ENCODE measurements at places on chromosomes 1 and 21.
A peak's percentile ranks its signal among the peaks of the same experiment; 100 is the strongest.

- DNase-seq, result peak; percentile 4
These were observed 381.5 kb downstream of the OMA1 start for GRCh38 chr1:58165073-58165472.

DNA sequence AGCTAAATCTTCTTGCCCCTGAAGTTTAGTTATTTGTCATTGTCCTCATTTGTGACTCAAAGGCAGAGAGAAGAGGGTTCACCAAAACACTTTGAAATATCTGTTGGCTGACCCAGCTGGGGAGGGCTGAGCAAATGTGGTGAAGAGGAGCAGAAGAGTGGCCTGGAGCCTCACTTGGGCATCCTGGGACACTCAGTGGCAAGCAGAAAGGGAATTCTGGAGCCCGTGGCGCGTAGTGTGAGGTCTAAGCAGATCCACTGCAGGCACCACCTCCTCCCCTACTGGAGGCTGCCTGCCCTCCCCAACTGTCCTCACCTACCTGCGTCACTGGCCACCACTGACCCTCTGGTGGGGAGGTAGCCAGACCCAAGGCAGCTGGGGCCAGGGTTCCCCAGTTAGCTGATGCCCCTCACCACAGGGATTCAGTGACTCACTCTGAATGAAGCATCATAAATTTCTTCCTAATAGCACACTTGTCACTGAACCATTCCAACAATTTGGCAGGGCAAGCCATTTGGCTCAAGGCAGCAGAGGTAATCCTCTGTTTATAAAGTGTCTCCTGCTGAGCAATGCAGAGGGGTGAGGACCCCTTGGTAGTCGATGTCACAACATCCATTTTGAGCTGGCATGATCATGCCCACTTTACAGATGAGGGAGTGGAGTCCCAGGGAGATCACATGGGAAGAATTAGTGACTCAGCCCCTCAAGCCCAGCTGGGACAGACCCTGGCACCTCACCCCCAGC lies 80.3 kb downstream of the NENF start:
- DNase-seq, result no peak

GRCh38 chr1:67941746-67942145 lies 108.5 kb upstream of the GNG12 start:
- no peak for DNase-seq

DNA sequence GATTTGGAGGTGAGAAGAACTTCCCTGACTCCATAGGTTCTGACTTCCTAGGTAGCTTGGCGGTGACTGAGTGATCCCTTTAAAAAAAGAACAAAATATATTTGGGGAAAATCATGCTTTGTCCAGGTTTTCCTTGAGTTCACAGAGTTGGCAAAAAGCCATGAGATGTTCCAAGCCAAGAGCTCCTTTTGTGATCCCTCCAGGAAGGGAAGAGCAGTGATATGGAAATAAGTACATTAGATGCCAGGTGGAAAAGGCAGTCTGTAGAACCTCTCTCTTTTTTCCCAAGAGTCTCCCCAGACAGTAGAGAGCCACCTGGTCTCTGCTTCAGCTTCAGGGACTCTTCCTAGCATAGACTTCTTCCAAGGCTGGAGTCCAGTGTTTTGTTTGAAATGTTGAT lies 10.2 kb downstream of the TLCD4 start:
- no peak for DNase-seq

GRCh38 chr1:198623752-198624647 lies 14.8 kb upstream of the PTPRC start:
- no peak for DNase-seq

DNA sequence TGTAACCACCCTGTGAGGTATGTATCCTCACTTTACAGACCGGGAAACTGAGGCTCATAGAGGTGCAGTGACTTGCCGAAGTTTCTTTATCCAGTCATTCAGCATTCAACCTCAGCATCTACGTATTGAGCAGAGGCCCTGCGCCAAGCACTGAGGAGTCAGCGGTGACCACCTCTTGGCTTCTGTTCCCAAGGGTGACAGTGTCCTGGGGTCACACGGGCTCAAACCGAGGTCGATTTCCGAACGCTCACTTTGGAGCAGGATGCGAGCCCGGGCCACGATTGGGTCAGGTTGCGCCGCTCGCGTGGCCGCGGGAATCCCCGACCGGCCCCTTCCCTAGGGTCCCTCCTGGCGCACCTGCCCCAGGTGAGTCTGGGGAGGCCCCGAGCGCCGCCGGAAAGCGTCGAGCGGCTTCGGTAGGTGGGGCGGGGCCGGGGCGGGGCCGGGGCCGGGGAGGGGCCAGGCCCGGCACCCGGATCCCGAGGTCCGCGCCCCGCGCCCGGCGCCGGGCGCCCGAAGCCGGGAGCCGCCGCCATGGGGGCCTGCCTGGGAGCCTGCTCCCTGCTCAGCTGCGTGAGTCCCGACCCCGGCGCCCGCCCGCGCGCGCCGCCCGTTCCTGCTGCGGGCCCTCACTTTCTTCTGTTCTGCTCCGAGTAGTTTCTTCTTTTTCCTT lies at the start of gene SERINC2:
TSS of gene SERINC2 (plus strand) at position 482 of the 673 bp plus-strand sequence. CDS start at position 535, 53 bp downstream.
- DNase-seq, result peak; percentile 48

DNA sequence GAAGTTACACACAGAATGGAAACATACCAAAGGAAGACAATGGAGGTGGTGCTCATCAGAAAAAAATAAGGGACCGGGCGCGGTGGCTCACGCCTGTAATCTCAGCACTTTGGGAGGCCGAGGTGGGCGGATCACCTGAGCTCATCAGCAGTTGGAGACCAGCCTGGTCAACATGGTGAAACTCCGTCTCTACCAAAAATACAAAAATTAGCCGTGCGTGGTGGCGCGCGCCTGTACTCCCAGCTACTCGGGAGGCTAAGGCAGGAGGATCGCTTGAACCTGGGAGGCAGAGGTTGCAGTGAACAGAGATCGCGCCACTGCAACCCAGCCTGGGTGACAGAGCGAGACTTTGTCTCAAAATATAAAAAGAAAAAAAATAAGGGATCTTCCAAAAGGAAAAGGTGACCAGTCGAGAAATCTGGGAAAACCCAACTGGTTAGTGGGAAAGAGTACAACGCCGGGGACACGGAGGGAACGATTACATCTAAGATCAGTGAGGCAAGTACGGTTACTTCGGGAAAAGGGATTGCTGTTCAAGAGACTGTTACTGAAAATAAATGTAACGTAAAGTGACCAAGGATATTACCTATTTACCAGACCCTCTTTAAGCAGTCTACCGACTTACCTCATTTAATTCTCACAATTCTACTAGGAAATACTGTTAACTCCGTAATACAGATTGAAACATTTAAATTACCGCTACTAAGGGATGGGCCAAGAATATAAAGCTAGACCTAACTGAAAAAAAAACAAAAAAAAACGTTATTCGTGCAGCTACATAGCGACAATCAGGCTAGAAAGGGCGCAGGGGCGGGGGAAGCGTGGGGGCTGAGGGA lies 822 bp downstream of the CCT3 start:
- DNase-seq, result peak; percentile 48

DNA sequence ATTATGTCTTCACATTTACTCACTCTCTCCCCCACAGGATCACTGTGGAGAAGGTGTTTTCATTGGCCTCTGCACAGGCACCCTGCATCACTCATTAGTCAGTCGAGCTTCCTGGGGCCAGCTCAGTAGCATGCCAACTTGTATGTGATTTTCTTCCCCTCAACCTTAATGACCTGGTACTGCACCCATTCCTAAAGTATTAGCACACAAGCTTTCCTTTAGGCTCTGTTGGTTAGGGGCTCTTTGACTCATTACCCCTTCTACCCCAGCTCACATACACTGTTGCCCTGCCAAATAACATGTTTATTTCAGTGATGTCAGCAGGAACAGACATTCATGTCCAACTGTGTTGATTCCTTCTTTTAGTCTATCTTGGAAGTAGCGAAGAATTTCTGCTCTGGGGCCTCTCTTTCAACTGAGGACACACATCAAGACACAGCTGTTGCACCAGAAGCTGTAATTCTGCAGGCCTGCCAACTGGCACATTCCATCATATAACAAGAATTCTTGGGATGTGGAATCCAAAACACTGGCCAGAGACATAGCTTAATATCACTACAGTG lies 603.5 kb upstream of the ADAMTS5 start:
- no peak for DNase-seq

DNA sequence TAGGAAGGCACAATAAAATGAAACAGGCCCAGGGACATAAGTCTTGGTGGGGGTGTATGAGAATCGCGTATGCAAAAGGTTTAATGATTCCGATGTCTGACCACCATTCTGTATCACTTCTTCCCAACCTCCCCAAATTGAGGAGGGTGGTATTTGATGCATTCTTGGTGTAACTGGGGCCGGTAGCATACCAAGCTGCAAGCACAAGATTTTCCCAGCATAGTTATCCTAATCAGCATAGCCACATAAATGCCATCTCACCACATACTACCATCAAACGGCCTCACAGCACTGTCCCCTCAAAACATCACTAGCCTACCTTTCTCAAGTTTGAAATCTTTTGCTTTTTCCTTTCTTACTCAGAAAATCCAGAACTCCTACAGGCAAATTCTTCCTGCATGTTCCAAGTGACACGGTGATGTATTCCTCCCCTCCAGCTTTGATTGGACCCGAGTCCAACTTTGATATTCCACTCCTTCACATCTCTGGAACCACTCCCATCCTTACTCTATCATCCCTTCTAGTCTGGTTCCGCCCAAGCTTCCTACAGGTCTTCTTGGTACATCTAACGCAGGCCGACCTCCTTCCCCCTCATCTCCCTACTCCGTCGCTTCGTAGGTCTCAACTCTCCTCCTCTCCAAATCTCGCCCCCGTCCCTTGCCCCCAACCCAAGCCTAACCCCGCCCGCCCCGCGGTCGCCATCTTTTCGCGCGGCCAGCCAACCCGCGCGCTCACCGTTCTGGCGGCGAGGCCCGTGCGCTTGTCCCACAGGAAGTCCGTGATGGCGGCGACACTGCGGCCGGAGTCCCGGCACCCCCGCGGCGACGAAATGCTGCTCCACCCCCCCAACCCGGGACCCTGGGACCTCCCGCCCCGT lies 600 bp downstream of the CLK2 start:
- DNase-seq, result no peak

- no peak for DNase-seq
These were observed 385.5 kb downstream of the SMYD3 start for GRCh38 chr1:246121533-246121932.

- DNase-seq, result no peak
These were observed 17.9 kb upstream of the SDE2 start for GRCh38 chr1:226017070-226017469.

DNA sequence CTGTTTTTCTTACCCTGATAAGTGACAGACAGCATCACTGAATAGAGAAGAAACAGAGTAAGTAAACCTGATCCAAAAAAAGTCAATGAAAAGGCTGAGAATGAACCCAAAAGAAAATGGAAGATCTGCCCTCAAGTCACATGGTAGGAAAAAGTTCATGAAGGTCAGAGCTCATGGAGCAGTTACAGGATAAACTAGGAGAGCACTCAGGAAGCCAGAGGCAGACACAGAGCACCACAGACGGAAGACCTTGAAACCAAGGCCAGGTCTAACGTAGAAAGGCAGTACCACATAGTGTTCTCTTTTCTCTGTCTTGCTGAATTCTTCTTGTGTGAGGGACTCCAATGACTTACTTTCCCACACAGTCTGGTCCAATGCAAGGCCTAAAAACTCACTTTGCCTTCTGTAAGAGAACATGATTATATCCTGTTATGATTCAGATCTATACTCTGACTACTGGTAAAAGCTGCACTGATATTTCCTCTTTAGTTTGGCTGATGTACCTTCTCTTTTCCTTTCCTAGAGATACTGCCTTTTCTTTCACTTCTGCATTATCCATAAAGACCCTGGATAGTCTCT lies 40.8 kb downstream of the RTCA start:
- no peak for DNase-seq

GRCh38 chr1:26535201-26535600 lies 5.6 kb downstream of the RPS6KA1 start:
- DNase-seq, result no peak

- DNase-seq, result peak; percentile 69
These were observed at the start of gene GNG4 for GRCh38 chr1:235649368-235650163. TSS of gene GNG4 (minus strand) at chr1:235649784. CDS start at chr1:235583838, 65,946 bp downstream.

GRCh38 chr1:70397013-70397412 lies 14.1 kb upstream of the CTH start:
- no peak for DNase-seq

- no peak for DNase-seq
These were observed 58.1 kb downstream of the SSBP3 start for GRCh38 chr1:54347955-54348699.

GRCh38 chr21:31848326-31848985 lies 24.4 kb upstream of the HUNK start:
- no peak for DNase-seq

DNA sequence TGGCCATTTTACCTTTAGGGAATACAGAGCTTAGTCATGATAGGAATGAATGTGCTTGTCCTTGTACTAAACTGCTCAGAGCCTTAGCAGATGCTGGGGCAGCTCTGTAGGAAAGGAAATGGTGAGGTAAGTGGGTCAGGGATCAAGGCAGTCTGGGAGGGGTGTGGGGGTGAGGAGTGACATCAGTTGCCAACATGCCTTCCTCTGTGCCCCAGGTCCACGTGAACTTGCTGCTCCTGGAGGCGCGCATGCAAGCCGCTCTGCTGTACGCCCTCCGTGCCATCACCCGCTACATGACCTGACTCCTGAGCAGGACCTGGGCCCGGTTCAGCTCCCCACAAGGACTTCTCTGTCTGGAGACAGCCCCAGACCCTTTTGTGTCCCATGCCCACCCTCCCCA lies 21.2 kb downstream of the SESN2 start:
- no peak for DNase-seq

GRCh38 chr1:170678027-170678600 lies 14.2 kb downstream of the PRRX1 start:
- DNase-seq, result no peak

- no peak for DNase-seq
These were observed 2.0 kb downstream of the CD1B start for GRCh38 chr1:158329300-158329699.

GRCh38 chr1:205259324-205259832 lies 31.6 kb downstream of the TMCC2 start:
- peak; percentile 40 for DNase-seq

- DNase-seq, result peak; percentile 81
These were observed 101.2 kb downstream of the AKT3 start for GRCh38 chr1:243748706-243749283.
